ENCODE measurements at places on chromosomes 4 and X.

- no peak for DNase-seq
Measured at GRCh38 chr4:163077680-163078079, 89.0 kb downstream of the NAF1 start.

DNA sequence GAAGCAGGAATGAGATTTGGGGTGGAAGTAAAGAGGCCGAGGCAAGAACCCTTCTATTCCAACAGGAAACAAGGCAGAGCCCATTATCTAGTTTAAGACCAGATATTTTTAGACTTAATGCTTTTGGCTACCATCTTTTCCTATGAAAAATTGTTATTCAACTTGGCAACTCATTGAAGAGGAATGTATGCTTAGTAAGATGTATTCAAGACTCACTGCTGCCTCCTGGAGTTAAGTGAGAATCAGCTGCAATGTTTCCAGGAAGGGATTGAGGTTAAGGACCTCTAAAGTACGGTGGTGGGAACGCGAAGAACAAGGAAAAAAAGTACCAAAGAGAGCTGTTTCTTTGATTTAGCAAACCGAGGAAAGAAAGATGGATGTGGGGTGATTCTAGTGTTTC lies 89.1 kb downstream of the RAPGEF2 start:
- no peak for DNase-seq

DNA sequence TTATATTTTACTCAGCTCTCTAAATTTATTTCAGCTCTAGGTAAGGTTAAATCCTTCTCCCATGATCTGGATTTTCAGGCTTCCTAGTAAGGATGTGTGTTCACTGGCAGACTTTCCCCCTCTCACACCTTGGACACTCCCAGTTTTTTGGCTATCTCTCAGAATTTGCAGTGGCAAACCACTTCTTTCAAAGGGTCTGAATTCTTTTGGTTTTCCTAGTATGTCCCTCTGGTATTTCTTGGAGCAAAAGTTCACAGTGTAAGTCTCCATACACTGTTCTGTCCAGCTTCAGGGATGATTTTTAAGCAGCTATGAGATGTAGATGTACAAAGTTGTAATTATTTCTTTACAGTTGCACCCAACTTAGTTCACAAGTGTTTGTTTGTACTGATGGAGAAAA lies 653.8 kb upstream of the GALNT7 start:
- no peak for DNase-seq

- DNase-seq = no peak
Measured at GRCh38 chr4:35934320-35934981, 309.9 kb downstream of the ARAP2 start.

- DNase-seq = peak; percentile 36
Measured at GRCh38 chrX:40651620-40652223, 4.4 kb upstream of the CXorf38 start.

GRCh38 chr4:176242764-176243347 lies 26.2 kb downstream of the ASB5 start:
- DNase-seq = no peak

DNA sequence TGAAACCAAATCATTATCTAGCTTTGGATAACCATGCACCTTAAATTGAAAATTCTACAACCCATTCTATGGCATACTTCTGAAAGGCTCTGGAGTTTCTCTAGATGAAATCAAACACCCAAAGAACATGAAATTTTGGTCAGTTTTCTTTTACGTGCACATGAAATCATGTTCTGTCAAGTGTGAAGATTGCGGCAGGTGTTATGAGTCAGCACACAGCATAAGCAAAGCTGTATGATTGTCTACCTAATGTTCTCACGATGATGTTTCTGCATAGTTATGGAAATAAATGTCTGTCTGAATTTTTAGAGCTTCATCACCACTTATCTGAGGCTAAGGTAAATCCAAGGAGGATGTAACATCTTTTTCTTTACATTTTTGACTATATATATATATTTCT lies 495.3 kb downstream of the IL1RAPL1 start:
- DNase-seq = no peak

GRCh38 chrX:63809173-63809572 lies 24.2 kb upstream of the ARHGEF9 start:
- no peak for DNase-seq

DNA sequence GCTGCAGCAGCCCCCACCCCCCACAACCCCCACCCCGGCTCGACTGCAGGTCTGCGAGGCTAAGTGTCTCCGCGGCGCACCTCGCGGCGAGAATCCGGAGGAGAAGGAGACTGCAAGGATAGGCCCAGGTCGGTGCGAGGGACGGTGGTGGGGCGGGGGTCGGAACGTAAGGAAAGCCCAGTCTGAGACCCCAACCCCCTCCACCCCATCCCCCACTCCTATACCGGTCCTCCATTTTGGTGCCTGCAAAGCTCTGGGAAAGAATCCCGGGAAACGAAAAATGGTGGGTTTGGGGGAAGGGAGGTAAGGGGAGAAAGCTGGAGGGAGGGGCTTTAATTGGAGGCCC lies 614 bp downstream of the BEX3 start:
- no peak for DNase-seq

DNA sequence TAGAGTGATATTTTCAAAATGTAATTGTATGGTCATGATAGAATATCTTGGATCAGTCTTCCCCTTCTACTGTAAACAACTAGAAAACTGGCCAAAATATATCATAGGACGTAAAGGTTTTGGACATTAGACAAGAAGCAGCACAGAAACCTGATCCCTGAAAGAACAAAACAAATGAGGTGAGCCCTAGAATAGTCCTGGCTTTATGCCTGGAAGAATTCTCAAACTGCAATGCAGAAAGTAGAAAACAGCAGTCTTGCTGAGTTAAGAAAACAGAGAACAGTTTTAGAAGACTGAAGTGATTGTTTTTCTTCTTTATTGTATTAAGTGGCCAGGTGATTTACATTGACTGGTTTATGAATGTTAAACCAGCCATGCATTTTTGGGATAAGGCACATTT lies 19.5 kb downstream of the NSUN7 start:
- DNase-seq = no peak

- DNase-seq = no peak
Measured at GRCh38 chrX:49761481-49761880, 65.7 kb upstream of the PAGE1 start.

DNA sequence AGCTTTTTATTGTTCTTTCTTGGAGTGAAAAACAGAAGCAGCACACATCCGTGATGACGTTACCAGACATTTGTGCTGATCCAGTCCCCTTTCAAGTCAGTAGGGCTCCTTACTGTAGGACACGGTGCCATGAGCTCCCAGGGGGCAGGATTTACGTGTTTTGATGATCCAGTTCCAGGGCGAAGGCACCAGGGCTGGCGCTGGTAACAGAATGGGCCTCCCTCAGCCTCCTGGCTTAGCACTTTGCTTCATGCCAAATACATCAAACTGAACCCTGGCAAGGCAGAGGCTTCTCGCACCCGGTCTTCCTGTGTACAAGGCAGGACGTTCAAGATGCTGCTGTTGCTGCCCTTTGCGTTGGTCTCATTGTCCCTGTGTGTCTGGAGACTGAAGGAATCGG lies 66.6 kb upstream of the PSAPL1 start:
- no peak for DNase-seq

DNA sequence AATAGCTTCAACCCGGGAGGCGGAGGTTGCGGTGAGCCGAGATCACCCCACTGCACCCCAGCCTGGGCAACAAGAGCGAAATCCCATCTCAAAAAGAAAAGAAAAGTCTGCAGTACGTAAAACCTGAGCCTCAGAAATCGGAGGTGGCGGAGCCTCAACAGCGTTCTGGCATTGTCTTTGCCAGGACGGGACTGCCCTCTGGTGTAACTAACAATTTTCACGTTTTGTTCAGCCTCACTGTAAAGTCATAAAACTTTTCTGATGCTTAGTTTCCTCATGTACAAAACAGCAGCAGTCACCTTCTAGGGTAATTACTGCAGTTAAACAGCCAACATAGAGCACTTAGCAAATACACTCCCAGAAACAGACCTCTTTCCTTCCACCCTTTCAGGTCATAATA lies 121.7 kb downstream of the RBM47 start:
- no peak for DNase-seq

DNA sequence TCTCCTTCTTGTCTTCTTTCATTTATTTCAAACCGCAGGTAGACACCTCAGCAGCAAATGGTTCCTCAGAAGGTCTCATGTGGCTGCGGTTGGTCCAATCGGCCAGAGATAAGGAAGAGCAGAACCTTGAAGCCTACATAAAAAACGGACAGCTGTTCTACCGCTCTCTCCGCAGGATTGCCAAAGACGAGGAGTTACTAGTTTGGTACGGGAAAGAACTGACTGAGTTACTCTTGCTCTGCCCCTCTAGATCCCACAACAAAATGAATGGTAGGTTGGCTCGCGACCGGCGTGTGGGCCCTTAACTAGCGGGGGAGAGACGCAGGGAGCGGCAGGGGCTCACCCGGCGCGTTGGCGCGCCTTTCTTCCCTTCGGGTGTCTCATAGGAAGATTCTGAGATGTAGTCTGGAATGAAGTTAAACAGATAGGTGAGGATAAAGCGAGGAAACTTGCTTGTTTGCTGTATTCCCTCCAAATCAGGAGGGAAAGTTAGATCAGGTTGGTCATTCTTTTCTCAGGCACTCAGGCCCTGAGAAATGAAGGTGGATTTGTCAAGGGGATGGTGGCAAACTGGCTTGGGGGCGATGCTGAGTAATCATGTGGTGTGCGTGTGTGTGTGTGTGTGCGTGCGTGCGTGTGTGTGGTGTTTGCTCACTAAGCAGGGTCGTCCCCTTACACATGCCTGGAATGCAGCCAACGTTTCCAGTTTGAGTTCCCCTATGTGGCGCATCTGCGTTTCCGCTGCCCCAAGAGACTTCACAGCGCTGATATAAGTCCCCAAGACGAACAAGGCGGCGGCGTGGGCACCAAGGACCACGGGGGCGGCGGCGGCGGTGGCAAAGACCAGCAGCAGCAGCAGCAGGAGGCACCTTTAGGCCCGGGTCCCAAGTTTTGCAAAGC lies 4.2 kb downstream of the PRDM8 start:
- peak; percentile 65 for DNase-seq

DNA sequence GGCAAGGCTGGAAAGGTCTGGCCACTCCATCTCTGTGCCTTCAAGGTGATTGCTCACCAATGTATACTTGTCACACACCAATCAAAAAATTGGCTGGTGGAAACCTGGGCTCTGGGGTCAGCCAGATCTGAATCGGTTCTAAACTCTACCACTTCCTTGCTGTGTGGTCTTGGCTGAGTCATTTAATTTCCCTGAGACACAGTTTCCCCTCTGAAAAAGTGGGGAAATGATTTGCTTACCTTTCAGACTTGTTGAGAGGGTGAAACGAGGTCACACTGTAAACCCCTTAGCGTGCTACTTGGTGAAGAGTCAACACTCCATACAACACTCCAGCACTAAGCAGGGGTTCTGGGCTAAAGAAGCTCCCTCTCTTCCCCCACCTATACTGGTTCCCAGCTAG lies 252.3 kb upstream of the ZIC3 start:
- DNase-seq = peak; percentile 15

DNA sequence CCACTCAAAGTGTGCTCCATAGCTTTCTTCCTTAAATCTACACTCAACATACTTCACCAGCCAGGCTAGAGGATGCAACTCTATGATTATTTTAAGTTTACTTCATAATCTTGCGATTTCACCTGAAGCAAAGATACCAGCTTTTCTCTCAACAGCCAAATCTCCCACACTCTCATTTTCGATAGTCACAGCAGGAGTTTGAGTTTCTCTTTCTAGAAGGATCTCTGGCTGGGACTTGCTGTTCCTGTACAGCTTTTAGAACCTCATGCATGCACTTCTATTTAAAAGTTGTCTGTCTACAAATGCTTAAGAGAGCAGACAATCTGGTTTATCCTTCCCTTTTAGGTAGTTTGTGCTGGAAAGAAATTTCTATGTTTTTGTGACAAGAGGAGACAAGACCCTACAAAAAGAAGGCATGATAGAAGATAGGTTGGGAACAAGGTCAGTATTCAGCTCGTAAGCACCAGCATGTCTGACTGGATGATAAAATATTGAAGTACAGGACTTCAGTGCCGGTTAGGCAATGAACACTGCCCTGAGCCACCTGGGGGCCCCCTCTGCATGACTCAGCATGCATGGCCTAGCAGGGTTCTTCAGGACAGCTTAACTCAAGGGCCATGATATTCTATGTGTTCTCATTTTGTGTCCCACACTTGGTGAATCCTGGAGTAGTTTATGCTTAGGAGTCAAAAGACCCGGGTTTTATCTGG lies 65.6 kb downstream of the ATXN3L start:
- peak; percentile 6 for DNase-seq

DNA sequence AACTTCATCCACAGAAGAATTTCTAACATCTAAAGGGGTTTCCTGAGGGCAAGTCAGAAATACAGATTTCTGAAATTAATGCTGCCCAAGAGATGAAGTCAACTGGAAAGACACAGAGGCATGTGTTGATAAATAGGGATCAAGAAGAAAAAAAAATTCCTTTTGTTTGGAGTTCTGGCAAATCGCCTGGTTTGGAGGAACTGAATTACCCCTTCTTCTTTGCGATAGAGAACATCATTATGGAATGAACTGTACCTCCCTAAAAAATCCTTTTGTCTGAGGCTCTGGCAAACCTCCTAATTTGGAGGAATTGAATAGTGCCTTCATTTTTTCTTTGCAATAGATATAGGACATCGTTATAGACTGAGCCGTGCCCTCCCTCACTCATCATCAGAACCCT lies 200.9 kb downstream of the DHRSX start:
- no peak for DNase-seq

DNA sequence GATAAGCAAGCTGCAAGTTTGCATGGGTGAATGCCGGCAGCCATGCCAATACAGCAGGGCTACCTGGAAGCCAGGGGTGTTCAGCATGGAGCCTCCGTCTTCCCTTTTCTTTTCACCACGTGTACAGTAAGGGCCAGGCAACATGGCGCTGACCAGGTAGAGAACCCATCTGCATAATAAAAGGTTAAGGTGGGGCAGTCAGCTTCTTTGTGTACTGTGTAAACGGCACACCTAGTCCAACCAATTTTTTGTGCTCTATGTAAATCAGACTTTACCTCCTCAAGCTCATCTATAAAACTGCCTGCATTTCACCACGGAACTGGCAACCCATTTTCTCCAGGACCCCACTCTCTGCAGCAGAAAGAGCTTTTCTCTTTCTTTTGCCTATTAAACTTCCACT lies 286.8 kb upstream of the VCX3A start:
- DNase-seq = no peak

DNA sequence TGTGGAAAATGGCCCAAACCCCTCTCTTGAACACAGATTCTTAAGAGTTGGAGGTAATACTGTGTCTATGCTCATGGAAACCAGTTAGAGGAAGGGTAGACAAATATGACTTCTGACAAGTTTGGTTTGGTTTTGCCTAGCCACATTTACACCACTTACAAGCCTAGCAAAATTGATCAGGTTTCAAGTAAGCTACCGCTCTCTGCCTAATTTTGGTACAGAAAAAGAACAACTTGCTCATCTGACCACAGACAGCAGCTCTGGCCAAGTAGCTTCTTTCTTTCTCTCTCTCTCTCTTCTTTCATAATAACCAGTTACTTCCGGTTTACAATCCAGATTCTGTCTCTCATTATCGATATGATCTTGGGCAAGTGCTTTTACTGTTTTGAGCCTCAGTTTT lies 260.0 kb downstream of the GLUD2 start:
- DNase-seq = no peak

All from activated naive CD8-positive, alpha-beta T cell treated with anti-CD3 and anti-CD28 coated beads for 36 hours (primary cell).